Breast epithelium (tissue), 4 donors: ENCODE measurements at places on chromosomes 3 and 15. TPM values are rescaled to one million over a fixed set of nuclear protein-coding genes. Genes with fewer than 3 reads are reported as not detected.

The ZNF662 gene
- 8.2 TPM for total RNA-seq

DNA sequence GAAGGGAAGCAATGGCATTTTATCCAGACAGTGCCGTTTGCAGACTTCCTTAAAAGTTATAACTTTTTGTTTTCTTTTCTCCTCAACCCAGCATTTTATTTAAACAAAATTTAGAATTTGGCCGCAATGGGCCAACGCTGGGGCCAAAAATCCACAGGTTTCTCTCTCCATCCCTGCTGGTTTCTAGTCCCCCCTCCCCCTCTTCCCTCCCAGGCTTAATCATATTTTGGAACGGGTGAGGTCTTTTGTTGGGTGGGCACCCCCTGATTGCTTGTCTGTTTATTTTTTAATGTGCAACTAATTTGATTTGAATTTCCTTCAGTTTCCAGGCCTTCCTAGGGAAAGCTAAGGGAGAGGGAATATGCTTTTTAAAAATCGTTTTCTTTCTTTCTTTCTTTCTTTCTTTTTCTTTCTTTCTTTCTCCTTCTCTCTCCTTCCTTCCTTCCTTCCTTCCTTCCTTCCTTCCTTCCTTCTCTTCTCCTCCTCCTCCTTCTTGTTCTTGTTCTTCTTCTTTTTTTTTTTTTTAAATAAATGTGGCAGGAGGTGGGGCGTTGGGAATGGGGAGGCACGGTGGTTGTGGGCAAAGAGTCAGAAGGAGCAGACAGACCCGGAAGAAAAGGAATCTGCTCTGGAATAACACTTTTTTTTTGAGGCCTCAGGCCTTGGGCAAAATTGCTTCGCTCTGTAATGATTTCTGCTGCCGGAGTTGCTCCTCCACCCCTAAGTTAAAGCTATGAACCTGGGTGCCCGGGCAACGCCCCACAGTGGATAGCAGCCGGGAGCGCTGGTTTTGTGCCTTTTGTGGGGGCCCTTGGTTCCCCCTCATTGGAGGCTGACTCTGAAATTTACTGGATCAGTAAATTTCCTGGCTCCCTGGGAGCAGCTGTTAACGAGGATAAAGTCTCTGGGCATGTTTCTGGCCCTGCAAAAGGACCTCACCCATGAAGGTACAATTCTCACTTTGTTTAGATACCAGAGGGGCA is 1.9 kb downstream of the FNDC3B start:
- H3K36me3 ChIP-seq = no peaks in the 10 kb centered on the region
- no peaks in the 10 kb centered on the region for H3K27me3 ChIP-seq
- H3K4me3 ChIP-seq = peak overlapping the region; percentile 99
- H3K27ac ChIP-seq = peak overlapping the region; percentile 100

GRCh38 chr3:100264242-100264641 is 3.5 kb downstream of the TBC1D23 start:
- no peak for DNase-seq
- H3K4me1 ChIP-seq = no peaks in the 10 kb centered on the region
- H3K27ac ChIP-seq = no peak overlapping the region
- H3K4me3 ChIP-seq = no peak overlapping the region
- no peaks in the 10 kb centered on the region for H3K36me3 ChIP-seq

DNA sequence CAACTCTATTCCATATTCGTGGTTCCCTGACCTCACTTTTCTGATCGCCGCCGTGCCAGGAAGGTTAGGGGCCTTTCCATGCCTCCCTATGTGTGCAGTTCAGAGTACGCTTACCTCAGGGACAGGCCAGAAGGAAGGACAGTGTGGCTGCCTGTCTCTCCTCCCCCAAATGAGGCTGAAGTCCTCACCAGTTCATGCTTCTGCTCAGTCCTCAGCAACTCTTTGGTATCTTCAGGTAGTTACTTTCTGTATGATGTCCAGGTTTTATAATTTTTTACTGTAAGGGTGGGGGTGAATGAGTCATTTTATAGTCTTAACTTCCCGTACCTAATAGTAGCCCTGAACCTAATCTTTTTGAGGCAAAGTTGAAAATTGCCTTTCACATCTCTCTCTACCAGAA is 98.7 kb downstream of the VPS8 start:
- no peaks in the 10 kb centered on the region for H3K4me1 ChIP-seq
- no peaks in the 10 kb centered on the region for H3K36me3 ChIP-seq
- no peaks in the 10 kb centered on the region for H3K27me3 ChIP-seq
- DNase-seq = no peak

The ITIH1 gene
- total RNA-seq = 0.33 TPM

The UBAP1L gene
- total RNA-seq = 7.2 TPM

The PATL2 gene
- 2.6 TPM for total RNA-seq

DNA sequence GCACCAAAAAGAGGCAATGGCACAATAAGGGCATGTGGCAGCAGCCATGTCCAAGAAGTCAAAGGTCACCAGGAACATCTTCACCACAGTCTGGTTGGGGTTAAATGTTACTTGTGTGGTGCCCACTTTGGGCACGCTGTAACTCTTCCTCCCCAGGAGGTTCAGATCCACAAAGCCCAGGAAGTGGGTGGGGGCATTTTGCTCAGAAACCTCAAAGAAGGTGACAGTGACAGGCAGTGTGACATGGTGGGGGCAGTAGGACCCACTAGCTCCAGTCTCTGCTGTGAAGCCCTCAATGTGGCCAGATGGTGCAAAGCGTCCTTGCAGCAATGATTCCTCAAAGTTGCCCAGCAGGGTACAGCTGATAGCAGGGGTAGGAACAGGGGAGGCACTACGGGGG is 5.8 kb downstream of the ZNF80 start:
- H3K4me1 ChIP-seq = no peaks in the 10 kb centered on the region
- H3K4me3 ChIP-seq = no peak overlapping the region
- H3K27ac ChIP-seq = no peak overlapping the region
- no peak for DNase-seq
- no peaks in the 10 kb centered on the region for H3K36me3 ChIP-seq

DNA sequence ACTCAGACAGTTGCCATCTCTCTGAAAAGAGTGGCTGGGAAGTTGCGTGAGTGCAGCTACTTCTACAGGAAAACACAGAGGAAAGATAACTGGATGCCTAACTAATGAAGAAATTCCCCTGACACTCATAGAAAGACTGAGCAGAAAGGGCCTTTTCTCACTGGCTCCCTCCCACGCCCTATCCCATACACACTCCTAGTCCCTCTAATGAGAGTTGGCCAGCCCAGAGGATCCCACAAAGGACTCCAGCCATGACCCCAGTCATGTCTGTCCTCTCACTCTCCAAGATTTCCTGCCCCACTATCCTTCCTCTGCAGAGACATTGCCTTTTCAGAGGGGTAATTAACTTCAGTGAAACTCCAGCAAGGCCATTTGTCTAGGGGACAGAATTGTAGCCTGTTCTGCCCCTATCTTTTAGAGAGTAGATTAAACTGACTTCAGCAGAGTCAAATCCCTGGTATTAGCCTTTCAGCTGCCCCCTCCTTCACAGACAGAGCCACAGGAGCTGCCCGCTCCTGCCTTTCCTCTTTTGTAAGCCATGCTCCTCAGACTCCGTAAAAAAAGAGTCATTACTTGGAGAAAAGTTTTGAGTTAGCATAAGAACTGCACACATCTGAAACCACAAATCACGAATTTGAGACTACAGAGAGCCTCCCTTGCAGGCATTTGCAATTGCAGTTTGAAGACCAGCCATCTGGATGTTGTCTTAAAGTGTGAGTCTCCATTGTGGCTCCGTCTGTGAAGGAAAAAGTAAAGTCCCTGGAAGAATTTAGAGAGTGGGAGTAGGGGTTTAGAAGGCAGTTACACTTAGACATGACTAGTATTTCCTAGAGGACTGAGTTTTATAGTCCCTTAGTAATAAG is 129.1 kb upstream of the SEMA6D start:
- H3K27ac ChIP-seq = peak overlapping the region; percentile 38
- H3K27me3 ChIP-seq = no peaks in the 10 kb centered on the region
- H3K4me1 ChIP-seq = no peaks in the 10 kb centered on the region
- H3K36me3 ChIP-seq = no peaks in the 10 kb centered on the region

The DUOXA2 gene
- not detected for total RNA-seq
